ENCODE measurements at places on chromosomes 16 and 17.

- no peak for DNase-seq
Measured at GRCh38 chr16:25988084-25988483, 296.3 kb downstream of the HS3ST4 start.

GRCh38 chr17:40333781-40334448 lies 24.9 kb downstream of the RARA start:
- DNase-seq = no peak

DNA sequence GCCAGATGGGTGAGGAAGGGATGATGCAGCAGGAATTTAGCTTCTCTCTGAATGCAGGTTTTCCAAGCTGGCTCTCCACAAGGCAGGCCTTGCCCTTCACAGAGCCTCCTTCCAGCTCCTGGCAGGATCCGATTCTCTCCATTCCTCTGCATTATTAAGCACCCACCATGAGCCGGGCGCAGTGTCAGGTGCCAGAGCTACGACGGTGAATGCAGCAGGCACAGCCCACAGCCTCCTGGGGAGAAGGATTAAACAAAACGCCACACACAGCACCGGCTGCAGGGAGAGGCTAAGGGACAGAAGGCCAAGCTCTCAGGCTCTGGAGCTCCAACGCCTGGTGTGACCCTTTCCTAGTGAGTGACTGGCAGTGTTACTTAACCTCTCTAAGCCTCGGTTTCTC lies 7.1 kb upstream of the MT2A start:
- no peak for DNase-seq

DNA sequence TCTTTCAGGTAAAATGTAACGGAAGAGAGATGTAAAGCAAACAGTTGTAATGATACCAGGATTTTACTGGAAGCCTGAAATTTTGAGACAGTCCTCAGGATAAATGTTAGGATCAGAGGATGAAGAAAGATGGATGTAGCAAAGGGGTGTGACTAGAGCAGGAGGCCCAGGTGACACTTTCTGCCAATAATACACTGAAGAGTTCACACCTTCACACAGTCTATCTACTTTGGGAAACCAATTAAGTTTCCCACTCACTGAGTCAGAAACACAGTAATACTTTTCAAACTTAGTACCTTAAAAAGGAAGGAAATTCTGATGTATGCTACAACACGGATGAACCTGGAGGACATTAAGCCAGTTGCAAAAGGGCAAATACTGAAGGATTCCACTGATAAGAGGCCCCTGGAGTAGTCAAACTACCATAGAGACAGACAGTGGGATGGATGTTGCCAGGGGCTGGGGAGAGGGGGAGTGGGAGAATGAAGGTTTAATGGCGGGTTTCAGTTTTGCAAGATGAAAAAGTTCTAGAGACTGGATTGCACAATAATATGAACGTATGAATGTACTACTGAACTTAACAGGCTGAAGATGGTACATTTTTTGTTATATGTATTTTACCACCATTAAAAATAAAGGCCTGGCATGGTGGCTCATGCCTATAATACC lies 62.3 kb downstream of the CYTH1 start:
- DNase-seq = no peak

DNA sequence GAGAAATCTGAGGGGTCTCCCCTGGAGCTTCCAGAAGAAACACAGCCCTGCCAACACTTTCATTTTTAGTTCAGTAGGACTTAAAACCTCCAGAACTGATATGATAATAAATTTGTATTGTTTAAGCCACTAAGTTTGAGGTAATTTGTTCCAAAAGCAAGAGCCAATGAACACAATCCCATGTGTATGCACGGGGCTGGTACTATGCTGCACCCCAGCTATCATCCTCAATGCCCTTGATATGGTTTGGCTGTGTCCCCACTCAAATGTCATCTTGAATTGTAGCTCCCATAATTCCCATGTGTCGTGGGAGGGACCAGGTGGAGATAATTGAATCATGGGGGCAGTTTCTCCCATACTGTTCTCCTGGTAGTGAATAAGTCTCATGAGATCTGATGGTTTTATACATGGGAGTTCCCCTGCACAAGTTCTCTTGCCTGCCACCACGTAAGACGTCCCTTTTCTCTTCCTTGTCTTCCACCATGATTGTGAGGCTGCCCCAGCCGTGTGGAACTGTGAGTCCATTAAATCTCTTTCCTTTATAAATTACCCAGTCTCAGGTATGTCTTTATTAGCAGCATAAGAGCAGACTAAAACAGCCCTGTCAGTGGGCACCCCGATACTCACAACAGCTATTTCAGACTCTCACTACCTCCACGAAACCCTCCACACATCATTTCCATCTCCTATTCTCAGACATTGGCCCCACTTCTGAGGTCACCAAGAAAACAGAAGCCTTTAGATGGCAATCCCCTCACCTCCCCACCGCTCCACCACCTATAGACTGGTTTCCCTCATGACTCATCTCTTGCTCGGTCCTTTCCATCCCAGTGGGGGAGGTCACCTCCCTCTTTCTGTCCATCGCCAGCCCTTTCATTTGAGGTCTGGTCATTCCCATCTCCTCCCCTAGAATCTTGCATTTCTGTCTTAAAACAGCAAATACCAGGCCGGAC lies 8.9 kb upstream of the CACNG1 start:
- no peak for DNase-seq

GRCh38 chr17:19290066-19290705 lies 53.0 kb downstream of the EPN2 start:
- DNase-seq = no peak

- no peak for DNase-seq
Measured at GRCh38 chr16:58389724-58390123, 2.5 kb upstream of the GINS3 start.

DNA sequence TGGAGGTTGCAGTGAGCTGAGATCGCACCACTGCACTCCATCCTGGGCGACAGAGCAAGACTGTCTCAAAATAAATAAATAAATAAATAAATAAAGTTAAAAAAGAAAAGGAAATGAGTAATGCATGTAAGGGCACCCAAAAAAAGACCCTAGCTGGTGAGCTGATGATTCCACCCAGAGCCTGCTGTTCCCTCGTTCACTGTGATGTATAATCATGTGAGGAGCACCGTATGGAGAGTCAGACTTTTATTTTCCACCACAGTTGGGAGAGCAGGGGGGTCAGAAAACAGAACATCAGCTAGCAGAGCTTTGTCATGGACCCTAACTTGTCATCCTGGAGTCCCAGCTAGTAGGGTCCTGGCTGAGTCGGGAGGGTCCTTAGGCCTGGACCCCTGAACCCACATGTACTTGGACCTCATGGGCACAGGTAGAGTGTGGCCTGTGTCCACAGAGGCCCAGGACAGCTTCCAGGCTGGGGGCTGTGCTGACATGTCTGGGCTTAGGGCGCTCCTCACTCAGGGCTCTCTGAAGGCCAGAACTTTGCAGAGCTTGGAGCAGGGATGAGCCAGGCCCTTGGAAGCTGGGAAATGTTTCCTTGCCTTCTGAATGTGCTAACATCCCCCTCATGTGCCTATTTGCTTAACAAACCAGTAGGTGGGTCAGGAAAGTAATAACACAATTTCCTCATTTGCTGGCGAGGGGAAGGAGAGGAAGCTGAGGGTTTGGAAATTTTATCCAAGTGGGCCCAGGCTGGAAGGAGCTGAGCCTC lies 18.8 kb upstream of the LASP1NB start:
- DNase-seq = no peak

DNA sequence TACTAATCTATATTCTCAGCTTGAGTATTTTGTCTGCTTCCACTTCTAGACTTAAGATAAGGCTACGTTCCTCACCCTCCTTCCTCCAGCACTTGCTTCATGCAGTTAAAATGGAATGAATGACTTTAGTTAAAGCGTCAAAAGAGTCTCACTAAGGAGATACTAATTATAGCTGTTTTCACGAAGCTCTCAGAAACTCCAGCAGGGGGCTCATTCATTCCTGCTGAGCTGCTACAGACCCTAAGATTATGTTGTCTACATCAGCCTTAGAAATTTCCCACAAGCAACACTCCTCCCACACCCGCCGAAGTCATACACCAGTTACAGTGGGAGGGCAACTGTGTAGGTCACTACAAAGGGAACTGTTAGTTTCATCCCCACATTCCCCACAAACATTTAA lies 57.0 kb upstream of the KIFC3 start:
- DNase-seq = no peak

GRCh38 chr16:49352892-49353291 lies 20.7 kb upstream of the C16orf78 start:
- no peak for DNase-seq

DNA sequence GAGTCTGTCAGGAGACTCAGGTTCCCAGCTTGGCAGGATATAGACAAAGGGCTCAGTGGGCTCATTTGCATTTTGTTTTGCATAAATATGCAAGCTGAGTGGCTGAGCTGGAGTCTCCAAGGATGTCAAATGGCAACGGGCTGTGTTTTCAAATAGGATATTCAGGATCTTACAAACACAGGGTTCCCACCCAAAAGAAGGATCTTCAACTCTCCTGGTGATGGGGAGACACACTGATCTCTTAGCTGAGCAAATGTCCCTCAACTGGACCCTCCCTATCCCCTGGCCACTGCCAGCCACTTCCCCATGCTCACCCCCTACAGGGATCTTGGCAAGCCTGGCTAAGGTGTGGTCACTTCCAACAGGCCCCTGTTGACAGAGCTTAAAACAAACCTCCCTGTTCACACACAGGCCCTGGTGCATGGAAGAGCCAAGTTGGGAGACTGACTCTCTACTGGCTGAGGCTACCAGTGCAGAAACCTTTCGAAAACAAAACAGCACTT lies 61.6 kb downstream of the SOX9 start:
- DNase-seq = no peak

DNA sequence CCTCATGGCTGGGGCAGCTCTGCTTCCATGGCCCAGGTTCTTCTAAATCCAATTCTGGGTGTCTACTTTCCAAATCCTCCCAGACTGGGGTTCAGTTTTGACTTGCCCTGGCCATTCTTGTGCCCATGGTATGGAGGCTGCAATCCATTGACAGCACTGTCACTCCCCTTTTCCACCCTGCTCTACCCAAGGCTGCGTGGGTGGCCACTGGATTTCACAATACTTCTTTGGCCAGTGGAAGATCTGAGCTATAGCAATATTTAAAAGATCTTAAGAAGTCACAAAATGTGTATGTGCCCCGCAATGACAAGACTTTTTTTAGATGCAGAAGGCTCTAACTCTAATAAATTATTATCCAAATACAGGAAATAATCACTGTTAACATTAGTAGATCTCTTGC lies 329.4 kb upstream of the CCL2 start:
- DNase-seq = no peak

- DNase-seq = no peak
Measured at GRCh38 chr16:51151961-51152663, 1.0 kb upstream of the SALL1 start.

- no peak for DNase-seq
Measured at GRCh38 chr17:6894206-6894528, 62.6 kb upstream of the TEKT1 start.

- DNase-seq = no peak
Measured at GRCh38 chr17:50289991-50290702, 15.9 kb downstream of the TMEM92 start.

DNA sequence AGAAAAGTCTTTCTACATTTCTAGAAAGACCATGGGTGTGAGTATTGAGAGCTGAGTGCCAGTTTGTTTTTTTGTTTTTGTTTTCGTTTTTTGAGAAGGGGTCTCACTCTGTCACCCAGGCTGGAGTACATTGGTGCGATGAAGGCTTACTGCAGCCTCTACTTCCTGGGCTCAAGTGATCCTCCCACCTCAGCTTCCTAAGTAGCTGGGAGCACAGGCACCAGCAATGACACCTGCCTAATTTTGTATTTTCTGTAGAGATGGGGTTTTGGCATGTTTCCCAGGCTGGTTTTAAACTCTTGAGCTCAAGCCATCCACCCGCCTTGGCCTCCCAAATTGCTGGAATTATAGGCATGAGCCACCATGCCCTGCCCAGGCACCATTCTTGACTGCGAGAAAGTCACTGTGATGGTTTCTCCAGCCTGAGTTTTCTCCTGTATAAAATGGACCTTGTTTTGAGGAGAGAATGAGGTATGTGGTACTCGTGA lies 673.8 kb downstream of the MAF start:
- DNase-seq = no peak

GRCh38 chr17:82112181-82112913 lies 14.3 kb upstream of the FASN start:
- DNase-seq = no peak

DNA sequence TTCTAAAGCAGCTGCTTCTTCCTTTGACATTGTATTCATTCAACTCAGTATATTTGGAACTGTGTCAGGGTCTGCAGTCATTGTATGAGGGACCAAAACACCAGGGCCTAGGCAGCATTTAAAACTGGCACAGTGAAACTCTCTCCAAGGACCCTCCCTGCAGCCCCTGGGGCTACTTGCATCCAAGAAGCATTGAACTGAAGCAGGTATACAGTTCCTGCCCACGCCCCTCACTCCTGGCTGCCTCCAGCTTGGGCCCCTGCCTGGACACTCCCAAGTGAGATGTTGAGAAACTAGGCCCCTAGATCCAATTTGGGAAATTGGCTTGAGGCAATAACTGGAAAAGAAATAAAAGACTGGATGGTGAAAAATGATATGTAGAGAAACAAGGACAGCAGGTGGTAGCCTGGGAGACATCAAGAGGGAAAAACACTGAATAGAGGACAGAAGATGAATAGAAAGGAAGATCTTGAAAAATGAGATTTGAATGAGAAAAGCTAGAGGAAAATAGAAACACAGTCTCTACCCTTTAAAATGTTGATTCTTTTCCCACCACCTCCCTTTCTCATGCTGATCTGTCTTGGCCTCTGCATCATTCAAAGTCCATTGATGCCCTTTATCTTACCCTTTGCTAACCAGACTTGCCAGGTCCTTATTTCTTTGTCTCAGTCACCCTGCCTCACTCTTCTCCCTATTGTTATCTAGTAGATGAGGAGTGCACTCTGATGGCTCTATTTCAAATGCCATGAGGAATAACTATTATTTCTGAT lies 368.8 kb upstream of the CDH8 start:
- no peak for DNase-seq

Data from activated CD4-positive, alpha-beta T cell treated with anti-CD3 and anti-CD28 coated beads for 24 hours (primary cell).